ENCODE measurements at places on chromosomes 11 and 22. TPM values are rescaled to one million over a fixed set of nuclear protein-coding genes. Genes with fewer than 3 reads are reported as not detected.

Gene TMEM121B
- 1.0 TPM for total RNA-seq

Gene CDC42BPG
- 1.2 TPM for total RNA-seq

Gene CYP2D6
- 0.35 TPM for total RNA-seq

Gene OR52E8
- total RNA-seq = not detected

Gene KMT5B
- 37.7 TPM for total RNA-seq

Gene UBQLN3
- not detected for total RNA-seq

Gene APOBEC3B
- 0.54 TPM for total RNA-seq

Gene CECR2
- total RNA-seq = 4.9 TPM

Gene XRRA1
- 5.2 TPM for total RNA-seq

Gene TRIM49D2
- not detected for total RNA-seq

Gene DRG1
- 48.3 TPM for total RNA-seq

Gene GGT5
- total RNA-seq = 12.2 TPM

Gene C22orf31
- total RNA-seq = not detected

Gene KRTAP5-2
- total RNA-seq = not detected

Gene LRRC75B
- total RNA-seq = 4.2 TPM

Gene OTOG
- total RNA-seq = not detected

Gene OR9Q2
- not detected for total RNA-seq

Gene HOATZ
- not detected for total RNA-seq

Gene E2F8
- total RNA-seq = 4.5 TPM

Gene MRGPRX4
- not detected for total RNA-seq

Gene IFITM10
- 2.0 TPM for total RNA-seq

Gene APOBEC3G
- total RNA-seq = 2.2 TPM

Gene LARGE2
- total RNA-seq = not detected

Gene UBTFL1
- total RNA-seq = not detected

Gene KRTAP5-9
- not detected for total RNA-seq

Gene TYR
- not detected for total RNA-seq

Measured in cardiac septum (tissue), 1 donor.